Panc1 (cell line): ENCODE measurements at places on chromosomes 5 and 9.

GRCh38 chr9:76438841-76439588 lies 20.0 kb upstream of the GCNT1 start:
- DNase-seq = no peak

GRCh38 chr9:27037499-27037898 lies 32.0 kb upstream of the LRRC19 start:
- no peak for DNase-seq

GRCh38 chr9:37198039-37198729 lies 77.8 kb downstream of the ZCCHC7 start:
- DNase-seq = no peak

DNA sequence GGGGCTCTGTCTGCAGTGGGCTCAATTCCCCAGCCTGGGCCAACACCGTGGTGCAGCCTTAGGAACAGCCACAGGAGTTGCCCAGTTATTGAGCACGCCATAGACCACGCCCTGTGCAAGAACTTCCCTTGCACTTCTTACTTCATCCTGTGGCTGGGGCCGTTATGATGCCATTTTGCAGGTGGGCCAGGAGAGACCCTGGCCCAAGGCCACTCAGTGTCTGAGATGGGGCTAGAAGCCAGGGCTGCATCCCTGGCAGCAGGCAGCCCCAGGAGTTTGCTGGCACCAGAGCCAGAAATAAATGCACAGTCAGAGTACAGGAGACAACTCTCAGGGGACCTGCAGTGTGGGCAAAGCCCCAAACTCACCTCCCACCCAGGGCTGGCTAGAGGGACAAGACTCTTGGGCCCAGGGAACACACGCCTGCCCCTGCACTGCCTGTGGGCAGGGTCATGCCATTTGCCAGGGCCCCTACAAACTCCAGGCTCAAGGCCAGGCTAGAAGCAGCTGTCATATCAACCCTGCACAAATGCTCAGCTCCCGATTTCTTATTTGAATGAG lies 6.7 kb downstream of the CORO2A start:
- DNase-seq = no peak

DNA sequence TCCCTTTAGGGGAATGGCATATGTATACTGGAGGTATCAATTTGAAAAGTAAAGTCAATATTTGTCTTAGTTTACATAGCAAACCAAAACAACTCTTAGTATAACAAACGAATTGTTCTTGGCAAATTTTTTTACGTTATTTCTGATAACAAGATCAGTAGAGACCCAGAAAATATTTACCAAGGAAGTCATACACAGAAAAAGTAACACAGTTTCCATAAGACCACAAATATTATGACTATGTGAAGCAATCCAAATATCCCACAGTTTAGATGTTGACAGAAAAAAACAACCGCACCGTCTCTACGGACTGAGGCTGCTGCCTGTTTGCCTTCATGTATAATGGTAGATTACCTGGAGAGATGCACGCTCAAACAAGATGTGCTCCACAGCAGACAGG lies 46.5 kb upstream of the DAPK1 start:
- no peak for DNase-seq

DNA sequence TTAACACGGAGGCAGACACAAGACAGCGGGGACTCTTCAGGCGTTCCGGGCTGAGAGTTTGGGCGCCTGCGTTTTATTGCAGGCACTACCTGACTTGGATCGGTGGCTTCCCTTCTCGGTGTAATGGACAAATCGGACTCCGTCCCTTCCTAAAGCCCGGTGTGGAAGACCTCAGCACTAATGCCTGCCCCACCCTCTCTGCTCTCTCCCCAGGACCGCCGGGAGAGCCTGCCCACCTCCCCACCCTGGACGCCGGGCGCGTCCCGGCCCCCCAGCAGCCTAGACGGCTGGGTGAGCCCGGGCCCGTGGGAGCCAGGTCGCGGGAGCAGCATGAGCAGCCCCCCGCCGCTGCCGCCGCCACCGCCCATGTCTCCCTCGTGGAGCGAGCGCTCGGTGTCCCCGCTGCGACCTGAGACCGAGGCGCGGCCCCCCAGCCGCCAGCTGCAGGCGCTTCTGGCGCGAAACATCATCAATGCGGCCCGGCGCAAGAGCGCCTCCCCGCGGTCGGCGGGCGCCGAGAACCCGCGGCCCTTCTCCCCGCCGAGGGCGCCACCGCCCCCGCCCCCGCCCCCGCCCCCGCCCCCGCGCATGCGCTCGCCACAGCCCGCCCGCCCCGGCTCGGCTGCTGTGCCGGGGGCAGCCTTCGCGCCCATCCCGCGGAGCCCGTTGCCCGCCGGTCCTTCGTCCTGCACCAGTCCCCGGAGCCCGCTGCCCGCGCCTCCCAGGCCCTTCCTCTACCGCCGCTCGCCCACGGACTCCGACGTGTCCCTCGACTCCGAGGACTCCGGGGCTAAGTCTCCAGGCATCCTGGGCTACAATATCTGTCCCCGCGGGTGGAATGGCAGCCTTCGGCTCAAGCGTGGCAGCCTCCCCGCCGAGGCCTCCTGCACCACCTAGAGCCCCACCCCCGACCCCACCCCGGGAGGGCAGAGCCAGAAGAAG lies 4.6 kb upstream of the MYOZ3 start:
- no peak for DNase-seq

DNA sequence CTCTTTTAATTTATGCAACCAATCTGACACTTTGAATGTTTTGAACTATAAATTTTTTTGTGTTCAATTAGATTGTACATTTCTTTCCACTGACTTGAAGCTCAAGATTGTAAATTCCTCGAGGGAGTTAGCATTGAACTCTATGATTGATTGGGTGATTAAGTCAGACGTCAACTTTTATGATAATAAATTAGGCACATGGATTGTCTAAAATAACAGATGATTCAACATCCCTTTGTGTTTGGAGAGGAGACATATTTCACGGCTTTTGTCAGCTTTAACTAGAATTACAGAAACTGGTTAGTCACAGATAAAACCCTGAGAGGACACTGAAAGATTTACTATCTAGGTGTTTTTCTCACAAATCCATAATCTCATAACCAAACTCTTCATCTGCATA lies 32.7 kb upstream of the TXNDC8 start:
- no peak for DNase-seq

GRCh38 chr5:178797546-178798440 lies 62.0 kb upstream of the ZNF354B start:
- no peak for DNase-seq

GRCh38 chr9:34526026-34526425 lies 3.2 kb upstream of the ENHO start:
- DNase-seq = no peak

DNA sequence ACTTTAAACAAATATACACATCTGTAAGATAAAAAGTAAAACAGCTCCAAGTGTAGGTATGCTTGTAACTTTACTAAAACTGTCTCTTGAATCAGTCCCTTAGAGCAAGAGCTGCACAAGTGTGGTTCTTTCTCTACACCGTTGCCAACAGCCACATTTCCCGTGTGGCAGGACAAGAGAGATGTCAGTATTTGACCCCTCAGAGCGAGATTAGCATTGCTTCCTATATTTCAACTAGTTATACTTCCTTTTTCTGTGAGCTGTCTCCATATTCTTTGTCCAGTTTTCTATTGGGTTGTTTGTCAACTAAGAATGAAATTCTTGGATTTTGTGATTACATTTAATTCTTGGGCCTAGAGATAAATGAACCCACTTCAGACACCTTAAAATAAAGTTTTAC lies 8.0 kb downstream of the PLIN2 start:
- DNase-seq = no peak

DNA sequence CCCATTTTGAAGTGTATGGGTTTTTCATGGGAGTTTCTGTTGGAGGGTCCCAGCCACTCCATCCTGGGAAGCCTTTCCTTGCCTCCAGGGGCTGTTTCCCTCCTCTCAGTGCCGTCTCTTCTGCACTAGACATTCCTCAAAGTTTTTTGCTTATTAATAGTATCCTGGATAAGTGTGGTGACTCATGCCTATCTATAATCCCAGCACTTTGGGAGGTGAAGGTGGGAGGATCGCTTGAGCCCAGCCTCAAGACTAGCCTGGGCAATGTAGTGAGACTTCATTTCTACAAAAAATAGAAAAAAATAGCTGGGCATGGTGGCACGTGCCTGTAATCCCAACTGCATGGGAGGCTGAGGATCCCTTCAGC lies 43.1 kb downstream of the RALGPS1 start:
- no peak for DNase-seq

DNA sequence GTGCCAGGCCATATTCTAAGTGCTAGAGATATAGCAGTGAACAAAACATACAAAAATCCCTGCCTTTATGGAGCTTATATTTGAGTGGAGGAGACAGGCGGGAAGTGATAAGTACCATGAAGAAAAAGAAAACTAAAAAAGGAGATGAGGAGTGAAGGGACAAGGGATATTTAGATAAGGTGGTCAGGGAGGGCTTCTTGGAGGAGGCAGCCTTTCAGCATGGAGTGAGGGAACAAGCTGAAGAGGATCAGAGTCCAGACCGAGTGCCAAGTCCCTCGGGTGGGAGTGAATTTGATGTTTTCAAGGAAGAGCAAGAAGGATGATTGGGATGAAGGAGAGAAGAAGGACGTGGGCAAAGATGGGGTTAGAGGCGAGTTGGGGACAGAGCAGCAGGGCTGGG lies 190.5 kb downstream of the FSTL4 start:
- no peak for DNase-seq

DNA sequence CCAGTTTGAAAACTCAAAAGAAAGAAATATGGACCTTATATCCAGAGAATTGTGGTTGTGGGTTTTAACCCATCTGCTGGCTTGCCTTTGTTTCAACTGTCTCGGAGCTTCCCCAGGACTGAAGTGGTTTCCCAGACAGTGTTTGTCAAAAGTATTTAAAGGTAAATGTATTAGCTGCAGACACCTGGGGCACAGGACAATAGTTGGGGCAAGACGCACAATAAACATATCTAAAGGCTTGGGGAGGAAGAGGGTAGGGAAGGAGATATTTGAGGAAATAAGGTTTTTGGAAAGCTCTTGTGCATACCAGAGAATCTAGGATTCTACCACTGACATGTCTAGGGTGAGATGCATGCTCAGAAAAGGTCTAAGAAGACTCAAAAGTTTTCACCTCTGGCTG lies 99.0 kb downstream of the ADAMTS2 start:
- no peak for DNase-seq

GRCh38 chr9:137307255-137308056 lies 5.4 kb upstream of the NRARP start:
- no peak for DNase-seq

DNA sequence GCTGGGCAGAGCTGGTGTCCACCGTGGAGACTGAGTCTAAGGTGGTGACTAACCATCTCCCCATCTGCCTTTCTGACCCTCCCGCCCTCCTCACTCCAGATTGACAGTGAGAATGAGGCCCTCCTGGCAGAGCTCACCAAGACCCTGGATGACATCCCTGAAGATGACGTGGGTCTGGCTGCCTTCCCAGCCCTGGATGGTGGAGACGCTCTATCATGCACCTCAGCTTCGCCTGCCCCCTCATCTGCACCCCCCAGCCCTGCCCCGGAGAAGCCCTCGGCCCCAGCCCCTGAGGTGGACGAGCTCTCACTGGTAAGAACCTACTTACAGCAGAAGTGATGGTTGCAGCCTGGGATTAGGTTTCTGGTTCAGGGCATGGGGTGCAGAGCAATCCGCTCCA lies 96.5 kb downstream of the PPARGC1B start:
- DNase-seq = no peak

DNA sequence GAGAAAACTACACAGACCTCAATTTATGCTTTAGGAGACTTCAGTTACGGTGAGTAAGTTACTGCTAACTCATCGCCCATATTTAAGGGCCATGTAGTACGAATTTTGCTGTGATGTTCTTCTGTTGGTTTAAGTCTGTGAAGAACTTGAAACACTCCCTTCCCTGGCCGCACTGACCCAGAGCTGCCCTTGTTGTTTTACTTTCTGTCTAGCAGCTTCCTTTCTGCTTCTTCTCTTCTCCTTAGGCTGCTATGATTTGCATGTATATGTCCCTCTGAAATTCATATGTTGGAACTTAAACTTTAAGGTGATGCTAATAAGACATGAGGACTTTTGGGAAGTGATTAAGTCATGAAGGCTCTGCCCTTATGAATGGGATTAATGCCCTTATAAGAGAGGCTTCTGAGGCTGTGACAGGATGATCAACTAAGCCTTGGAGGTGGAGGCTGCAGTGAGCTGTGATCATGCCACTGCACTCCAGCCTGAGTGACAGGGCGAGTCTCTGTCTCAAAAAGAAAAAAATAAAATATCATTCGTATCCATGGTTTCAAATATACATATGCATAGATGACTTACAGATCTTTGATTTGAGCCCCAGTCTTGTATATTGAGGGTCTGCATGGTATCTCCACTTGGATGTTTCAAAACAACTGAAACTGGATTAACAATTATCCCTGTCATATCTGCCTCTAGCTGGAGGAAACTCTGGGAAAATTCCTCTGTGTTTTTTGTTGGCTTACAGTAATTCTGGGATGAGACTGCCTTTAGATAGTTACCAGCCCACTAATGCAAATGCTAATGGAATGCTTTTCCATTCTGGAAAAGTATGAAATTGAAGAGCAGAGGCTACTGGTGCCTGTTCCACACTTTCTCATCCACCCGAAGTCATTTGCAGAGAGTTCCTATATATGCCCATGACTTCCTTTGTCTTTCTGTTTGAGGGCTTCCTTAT lies 263.4 kb upstream of the ACTBL2 start:
- DNase-seq = no peak

DNA sequence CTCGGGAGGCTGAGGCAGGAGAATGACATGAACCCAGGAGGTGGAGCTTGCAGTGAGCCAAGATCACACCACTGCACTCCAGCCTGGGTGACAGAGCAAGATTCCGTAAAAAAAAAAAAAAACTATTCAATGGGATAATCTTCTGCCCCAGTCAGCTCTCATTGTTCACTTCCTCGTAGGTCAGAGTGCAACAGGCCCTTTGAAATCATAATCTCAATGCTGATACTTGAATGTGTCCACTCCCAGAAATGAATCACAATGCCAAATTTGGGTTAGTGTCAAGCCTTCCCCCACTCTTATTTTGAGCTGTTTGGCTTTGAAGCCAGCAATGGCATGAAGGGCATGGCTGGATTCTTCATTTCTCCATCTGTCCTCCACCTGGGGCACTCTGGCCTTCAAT lies 610.3 kb upstream of the KLF4 start:
- no peak for DNase-seq

- no peak for DNase-seq
These were observed 126.3 kb downstream of the MELK start for GRCh38 chr9:36698984-36699383.

GRCh38 chr5:158599157-158599556 lies 500.6 kb downstream of the EBF1 start:
- DNase-seq = no peak

DNA sequence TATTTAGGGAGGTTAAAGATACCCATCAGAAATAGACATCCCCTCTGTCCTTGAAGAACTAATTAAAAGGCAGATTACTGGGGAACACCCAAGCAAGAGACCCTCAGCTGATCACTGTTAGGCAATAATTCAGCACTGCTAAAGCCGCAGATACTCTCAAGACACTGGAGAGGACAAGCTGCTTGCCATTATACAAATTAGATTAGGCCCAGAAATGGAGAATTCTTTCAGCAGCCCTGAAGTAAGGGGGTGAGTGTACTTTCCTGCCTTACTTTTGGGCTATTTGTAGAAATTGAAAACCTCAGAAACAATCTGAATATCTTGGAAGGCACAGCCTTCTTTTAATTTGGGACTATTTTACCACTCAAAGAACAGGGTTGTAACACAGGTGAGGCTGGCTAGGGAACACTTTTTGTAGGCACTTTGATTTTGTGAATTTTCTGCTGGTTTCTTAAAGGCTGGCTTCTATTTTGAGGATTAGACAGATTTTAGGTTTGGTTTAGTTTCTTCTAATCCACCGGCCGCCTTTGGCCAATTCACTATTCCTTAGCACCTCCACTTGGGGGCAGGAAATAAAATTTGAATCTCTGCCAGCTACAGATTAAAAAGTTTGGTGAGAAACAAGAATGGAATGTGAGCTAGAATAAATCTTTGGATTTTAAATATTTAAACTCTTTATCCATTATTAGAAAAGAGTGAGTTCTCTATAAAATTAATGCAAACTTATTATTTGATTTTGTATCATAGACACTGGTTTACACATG lies 106.0 kb downstream of the SMARCA2 start:
- DNase-seq = no peak
